NK-92 treated with Interleukin-12 subunit alpha and Interleukin-12 subunit beta, amount 100 ng/mL, for 24 hours (cell line): ENCODE measurements at places on chromosomes 3 and 15.

DNA sequence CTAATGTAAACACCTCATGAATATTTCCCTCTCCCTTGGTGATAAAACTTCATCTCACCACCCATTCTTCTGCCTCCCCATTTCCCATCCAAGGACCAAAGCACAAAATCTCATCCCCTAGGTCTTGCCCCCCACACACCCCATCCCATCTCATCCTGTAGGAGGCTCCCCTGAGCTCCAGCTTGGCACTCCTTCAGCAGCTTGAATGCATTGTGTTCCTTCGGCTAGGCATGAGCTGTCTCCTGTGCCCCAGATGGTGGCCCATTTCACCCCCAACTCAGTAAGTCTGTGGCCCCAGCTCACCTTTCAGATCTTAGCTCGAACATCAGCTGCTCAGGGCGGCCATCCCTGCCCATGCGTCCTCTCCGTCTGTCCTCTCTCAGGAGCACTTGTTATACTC, 203.6 kb upstream of the NR2F2 start:
- DNase-seq, result no peak

DNA sequence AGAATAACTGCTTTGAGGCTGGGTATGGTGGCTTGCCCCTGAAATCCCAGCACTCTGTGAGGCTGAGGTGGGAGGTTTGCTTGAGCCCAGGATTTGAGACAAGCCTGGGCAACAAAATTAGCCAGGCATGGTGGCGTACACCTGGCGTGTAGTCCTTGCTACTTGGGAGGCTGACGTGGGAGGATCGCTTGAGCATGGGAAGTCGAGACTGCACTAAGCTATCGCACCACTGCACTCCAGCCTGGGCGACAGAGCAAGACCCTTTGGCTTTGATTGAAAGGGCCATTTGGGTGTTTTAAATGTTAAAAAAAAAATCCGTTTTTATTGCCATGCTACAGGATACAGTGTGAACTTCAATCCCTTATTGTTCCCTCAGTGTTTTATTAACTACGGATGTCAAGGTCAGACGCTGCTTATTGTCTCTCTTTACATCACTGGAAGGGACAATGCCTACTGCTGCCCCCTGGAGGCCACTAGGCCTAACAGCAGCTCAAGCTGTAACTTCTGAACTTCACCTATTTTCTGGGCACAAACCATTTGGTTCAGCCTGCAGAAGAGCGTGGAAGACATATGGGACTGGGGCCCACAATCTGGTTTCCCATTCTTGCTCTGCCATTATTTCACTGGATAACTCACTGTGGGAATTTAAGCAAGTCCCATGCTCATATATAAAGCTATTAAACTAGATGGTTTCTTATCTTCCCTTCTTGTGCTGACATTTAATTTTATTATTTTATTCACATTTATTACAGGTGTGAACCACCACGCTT, 15.3 kb upstream of the IREB2 start:
- DNase-seq, result peak; percentile 24

DNA sequence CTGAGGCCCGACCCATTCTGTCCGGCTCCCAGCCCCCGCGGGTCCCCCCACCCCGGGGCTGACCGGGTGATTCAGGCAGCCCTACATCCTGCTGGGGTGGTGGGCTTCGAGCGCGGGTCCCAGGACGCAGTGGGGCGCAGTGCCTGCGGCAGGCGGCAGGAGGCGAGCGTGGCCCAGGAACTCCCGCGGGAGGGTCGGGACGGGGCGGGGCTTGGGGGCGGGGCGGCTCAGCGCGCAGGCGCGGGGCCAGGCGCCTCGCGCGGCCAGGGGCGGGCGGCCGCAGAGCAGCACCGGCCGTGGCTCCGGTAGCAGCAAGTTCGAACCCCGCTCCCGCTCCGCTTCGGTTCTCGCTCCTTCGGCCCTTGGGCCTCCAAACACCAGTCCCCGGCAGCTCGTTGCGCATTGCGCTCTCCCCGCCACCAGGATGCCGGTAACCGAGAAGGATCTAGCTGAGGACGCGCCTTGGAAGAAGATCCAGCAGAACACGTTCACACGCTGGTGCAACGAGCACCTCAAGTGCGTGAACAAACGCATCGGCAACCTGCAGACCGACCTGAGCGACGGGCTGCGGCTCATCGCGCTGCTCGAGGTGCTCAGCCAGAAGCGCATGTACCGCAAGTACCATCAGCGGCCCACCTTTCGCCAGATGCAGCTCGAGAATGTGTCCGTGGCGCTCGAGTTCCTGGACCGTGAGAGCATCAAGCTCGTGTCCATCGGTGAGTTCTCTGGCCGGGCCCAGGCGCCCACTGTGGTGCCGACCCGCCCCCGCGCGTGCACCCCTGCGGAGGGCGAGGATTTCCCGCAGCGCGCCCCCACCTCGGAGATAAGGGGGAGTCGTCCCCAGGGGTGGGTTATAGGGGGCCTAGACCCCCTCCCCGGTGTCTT, at the start of gene FLNB:
FLNB (plus strand) TSS at position 282 of the 885 bp plus-strand sequence; CDS start at position 425, 143 bp downstream.
- peak; percentile 55 for DNase-seq

GRCh38 chr15:31477851-31478701, 151.4 kb downstream of the KLF13 start:
- no peak for DNase-seq

DNA sequence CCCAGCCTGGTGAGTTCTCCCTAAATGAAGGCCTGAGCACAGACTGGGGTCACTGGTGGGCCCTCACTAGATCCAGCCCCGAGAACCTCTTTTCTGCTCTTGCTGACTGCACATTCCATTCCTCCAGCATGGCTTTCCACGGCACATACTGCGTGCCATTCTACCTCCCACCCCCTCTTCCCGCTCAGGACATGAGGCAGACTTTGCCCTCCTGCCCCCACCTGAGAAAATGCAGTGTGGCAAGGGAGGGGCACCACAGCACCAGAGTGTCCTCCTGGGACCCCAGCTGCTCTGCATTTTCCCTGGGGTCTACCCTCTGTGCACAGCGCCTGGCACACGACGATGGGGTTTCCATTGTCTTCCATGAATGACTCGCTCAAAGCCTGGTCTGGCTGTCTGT, 6.1 kb upstream of the SLCO2A1 start:
- DNase-seq, result no peak

- DNase-seq, result no peak
Measured at GRCh38 chr3:64848822-64849221, 161.0 kb upstream of the ADAMTS9 start.

DNA sequence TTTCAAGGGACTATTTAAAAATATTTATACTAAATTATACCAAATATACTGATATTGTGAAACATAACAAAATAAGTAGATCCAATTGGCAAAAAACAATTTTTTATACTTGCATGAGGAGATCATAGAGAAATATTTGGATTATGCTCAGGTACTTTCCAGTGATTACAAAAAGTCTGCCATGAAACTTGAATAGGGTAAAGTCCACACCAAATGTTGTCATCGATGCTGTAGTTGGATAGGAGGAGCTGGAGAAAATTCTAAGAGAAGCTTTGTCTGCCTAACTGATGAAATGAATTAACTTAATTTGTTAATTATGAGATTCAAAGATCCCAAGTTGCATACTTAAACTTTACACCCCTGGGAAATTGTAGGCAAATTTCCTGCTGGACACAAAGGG, 93.3 kb downstream of the SI start:
- DNase-seq, result no peak

DNA sequence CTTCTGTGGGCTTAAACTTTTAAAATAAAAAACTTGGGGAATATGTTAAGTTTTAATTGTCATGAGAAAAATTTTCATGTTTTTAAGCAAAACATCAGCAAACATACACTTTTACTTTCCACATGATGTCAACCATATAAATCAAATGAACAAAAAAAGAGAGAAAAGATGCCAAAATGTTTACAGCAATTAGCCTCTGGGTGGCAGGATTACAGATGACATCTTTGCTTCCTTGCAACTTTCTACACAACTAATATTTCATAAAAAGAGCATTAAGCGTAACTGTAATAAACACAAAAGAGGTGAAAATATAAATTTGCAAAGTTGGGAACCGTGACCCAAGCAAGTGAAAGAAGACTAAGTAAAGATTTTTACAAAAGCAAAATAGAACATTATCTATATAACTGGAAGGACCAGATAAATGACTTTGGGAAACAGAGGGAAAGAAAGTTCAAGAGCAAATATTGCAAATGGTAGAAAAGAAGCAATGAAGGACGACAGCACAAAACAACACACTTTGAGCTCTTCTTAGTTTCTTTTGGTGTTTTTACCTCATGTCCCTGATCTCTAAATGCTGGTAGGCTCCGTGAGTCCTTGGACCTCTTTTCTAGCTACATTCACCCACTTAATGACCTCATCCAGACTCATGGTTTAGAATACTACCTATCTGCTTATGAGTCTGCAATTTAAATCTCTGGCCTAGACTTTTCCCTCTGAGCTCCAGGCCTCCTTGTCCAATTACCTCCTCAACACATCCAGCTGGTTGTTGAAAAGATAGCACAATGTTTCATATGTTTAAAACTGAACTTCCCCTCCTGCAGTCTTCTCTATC, 9.4 kb downstream of the TP53BP1 start:
- no peak for DNase-seq

DNA sequence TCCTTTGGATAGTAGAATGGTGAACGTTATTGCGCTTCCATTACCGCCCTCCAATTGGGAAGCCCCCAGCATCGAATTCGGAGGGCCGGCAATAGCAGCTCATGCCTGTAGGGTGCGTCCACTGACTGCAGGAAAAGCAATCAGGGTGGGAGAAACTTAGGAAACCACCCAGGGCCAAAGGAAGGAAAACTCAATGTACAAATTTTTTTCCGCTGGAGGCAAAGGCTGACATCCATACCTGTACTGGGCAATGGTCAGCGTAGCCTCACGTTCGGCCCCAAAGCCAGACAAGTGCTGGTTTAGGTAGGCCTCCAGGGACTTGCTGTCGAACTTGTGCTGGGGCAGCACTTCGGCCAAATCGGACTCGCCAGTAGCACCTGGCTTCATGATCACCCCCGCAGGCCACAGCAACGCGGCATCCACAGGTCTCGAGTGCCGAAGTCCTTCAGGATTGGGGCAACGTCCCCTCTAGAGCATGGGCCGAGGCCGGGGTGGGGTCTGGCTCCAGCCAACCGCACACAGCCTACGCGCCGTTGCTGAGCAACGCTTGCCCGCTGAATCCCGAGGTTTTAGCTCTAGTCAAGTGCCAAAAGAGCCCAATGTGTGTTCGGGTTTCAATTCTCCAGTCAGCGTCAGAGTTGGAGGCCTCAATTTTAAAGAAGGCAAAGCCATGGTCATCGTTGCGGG, at the start of gene ACAD11:
ACAD11 (minus strand) TSS at position 445 of the 687 bp plus-strand sequence; CDS start at position 387, 58 bp downstream.
- DNase-seq, result peak; percentile 34

DNA sequence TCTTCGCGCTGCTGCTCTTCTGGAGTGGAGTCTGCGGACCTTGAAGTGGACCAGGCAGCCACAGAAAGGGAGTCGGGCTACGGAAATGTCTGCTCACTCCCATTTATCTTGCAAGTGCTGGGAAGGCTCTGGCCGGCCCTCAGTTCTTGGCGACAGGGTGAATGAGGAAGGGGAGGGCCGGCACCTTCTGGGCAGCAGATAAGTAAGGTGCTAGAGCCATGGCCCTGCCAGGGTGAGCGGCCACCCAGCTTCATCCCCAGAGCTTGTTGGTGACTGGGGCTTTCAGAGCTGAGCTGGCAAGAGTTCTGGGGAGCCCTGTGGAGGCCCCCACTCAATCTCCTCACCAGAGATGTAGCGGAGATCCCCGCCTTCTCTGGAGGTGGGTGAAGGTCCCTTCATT, 103.5 kb downstream of the ASB7 start:
- no peak for DNase-seq

GRCh38 chr3:141557961-141558706, 71.3 kb downstream of the RASA2 start:
- DNase-seq, result no peak

GRCh38 chr15:92880796-92881195, 19.3 kb upstream of the CHD2 start:
- DNase-seq, result no peak
